ENCODE measurements at places on chromosomes 5 and 9.

DNA sequence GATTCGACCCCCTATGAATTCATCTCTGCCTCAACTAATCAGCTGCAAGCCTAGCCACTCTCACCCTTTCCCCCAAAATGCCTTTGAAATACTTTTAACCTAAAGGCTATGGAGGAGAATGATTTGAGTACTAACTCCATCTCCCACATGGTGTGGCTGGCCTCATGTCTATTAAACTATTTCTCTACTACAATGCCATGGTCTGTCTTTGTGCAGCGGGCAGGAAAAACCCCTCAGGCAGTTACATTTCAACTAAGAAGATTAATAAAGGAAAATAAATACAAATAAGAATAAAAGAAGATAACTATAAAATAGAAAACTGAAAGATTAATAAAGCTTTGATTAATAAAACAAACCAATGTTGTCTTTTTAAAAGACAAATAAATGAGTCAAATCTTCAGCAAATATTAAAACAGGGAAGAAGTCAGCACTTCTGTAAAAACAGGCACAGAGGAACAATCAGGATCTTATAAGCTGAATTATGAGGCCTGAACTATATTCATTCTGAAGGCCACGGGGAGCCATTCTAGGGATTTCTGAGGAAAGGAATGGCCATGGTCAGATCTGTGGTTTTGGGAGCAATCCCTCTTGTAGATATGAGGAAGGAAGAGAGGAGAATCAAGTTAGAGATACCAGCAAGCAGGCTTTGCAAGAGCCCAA lies 116.1 kb upstream of the SLC12A2 start:
- DNase-seq = no peak

- no peak for DNase-seq
Observed at GRCh38 chr5:15737871-15738664, 238.1 kb downstream of the FBXL7 start.

GRCh38 chr9:106927916-106928315 lies 65.0 kb downstream of the ZNF462 start:
- DNase-seq = no peak

- no peak for DNase-seq
Observed at GRCh38 chr5:30804739-30805505, 388.6 kb upstream of the CDH6 start.

- no peak for DNase-seq
Observed at GRCh38 chr5:55241746-55242145, 8.3 kb upstream of the CCNO start.

DNA sequence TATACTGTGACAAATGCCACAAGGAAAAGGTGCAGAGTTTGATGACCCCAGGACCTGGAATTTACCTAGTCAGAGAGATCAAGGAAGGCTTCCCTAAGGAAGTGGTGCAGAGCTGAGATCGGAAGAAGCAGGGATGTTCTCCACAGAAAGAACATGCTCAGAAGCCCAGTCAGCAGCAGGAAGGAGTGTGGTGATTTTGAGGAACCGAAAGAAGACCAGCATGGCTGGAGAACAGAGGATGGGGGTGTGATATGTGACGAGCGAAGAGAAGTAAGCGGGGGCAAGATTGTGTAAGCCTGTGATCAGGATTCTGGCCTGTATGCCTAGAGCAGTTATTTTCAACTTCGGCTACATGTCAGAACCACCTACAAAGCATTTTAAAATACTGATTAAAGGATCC lies 18.7 kb upstream of the PIK3R1 start:
- DNase-seq = no peak

DNA sequence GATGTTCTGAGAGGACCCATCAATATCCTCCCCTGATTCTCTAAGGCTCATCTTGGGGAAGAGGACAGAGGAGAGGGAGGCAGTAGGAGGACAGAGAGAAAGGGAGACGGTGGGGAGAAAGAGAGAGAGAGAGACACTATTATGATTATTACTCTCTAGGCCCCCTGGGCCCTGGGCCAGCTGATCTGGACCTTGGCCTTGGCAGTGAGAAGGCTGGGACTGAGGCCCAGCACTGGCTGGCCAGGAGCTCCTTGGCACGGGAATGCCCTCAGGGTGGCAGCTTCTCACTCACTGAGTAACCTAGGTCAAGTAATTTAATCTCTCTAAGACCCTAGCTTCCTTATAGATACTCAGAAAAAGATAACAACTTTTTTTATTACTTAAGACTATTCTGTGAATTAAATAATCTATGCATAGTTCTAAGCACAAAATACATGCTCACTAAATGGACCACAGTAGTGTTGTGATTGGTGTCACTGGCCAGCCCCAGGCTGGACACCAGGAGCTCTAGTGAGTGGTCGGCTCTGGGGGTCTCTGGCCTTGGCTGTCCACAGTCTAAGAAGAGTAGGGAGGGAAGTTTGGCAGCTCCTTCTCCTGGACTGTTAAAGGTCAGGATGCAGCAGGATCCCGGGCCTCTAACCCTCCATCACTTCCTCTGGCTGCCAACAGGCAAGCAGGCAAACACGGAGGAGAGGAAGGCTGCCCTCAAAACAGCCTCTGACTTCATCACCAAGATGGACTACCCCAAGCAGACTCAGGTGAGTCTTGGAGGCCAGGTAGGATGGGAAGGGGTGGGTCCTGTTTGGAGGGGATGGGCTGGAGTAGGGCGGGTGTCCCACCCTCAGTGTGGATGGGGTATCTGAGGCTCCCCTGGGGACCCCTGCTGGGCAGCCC lies 50.0 kb downstream of the GSN start:
- DNase-seq = no peak

DNA sequence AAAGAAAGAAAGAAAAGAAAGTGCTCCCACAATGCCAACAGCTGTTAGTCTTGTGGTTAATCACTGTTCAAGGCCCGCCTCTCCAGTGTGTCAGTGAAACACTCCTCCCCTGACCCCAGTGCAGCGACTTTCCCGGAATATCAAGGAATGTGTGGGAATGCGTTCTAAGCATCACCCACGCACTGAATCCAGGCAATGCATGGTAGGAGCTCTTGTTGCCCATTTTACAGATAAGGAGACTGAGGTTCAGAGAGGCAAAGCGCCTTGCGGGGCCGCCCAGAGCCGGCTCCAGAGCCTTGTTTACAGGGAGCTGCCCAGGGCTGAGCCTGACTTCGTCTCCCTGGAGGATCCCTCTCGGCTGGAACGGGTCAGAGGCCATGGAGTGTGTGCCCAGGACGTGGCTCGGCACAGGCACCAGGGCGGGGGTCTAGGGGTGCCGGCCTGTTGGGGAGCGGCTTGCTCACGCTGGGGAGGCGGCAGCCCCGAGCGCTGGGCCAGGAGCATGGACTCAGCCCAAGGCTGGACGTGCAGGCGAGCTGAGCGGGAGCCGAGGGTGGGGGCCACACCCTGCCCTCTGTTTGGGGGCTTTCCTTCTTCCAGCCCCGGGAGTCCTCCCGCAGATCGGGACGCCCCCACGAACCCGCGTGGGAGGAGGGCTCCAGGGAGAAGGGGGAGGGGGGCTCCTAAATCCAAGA lies 823 bp downstream of the ST6GALNAC6 start:
- DNase-seq = peak; percentile 46

GRCh38 chr5:139371482-139372435 lies 11.3 kb downstream of the SLC23A1 start:
- DNase-seq = peak; percentile 25

- DNase-seq = no peak
Observed at GRCh38 chr5:118620233-118620632, 368.1 kb downstream of the DTWD2 start.
